ENCODE measurements at places on chromosomes 16 and 17. TPM values are rescaled to one million over a fixed set of nuclear protein-coding genes. Genes with fewer than 3 reads are reported as not detected.

The RDM1 gene
- total RNA-seq, result not detected

The RBFOX1 gene
- total RNA-seq, result 4.4 TPM

The HSD17B2 gene
- not detected for total RNA-seq

The KRTAP2-3 gene
- total RNA-seq, result not detected

The ALOX15 gene
- total RNA-seq, result 0.28 TPM

The TP53TG3D gene
- 1.9 TPM for total RNA-seq

The CCDC144A gene
- 3.8 TPM for total RNA-seq

The KLHL10 gene
- total RNA-seq, result 0.95 TPM

The TEKT1 gene
- not detected for total RNA-seq

The KRTAP3-1 gene
- not detected for total RNA-seq

The CYB5D1 gene
- total RNA-seq, result 12.4 TPM

The TMIGD1 gene
- total RNA-seq, result 0.71 TPM

The PYDC1 gene
- not detected for total RNA-seq

The PLCD3 gene
- 45.7 TPM for total RNA-seq

The KRT15 gene
- total RNA-seq, result not detected

The MYO15A gene
- 3.6 TPM for total RNA-seq

The KCNJ12 gene
- total RNA-seq, result 2.2 TPM

The GID4 gene
- 24.2 TPM for total RNA-seq

The TEX14 gene
- total RNA-seq, result 0.33 TPM

The JUP gene
- 22.2 TPM for total RNA-seq

The NTN3 gene
- total RNA-seq, result not detected

The TERB1 gene
- not detected for total RNA-seq

The MCRIP1 gene
- 116 TPM for total RNA-seq

The DNAAF8 gene
- 0.14 TPM for total RNA-seq

The TSPOAP1 gene
- 12.5 TPM for total RNA-seq

The MEIOC gene
- total RNA-seq, result not detected
